Thyroid gland (tissue), 4 donors: ENCODE measurements at places on chromosomes 6 and 20. TPM values are rescaled to one million over a fixed set of nuclear protein-coding genes. Genes with fewer than 3 reads are reported as not detected.

- no peak for DNase-seq
- no peaks in the 10 kb centered on the region for H3K4me1 ChIP-seq
- no peak overlapping the region for H3K4me3 ChIP-seq
- no peaks in the 10 kb centered on the region for H3K27me3 ChIP-seq
- no peak overlapping the region for H3K27ac ChIP-seq
Observed at GRCh38 chr6:117229870-117230269, 35.5 kb upstream of the VGLL2 start.

DNA sequence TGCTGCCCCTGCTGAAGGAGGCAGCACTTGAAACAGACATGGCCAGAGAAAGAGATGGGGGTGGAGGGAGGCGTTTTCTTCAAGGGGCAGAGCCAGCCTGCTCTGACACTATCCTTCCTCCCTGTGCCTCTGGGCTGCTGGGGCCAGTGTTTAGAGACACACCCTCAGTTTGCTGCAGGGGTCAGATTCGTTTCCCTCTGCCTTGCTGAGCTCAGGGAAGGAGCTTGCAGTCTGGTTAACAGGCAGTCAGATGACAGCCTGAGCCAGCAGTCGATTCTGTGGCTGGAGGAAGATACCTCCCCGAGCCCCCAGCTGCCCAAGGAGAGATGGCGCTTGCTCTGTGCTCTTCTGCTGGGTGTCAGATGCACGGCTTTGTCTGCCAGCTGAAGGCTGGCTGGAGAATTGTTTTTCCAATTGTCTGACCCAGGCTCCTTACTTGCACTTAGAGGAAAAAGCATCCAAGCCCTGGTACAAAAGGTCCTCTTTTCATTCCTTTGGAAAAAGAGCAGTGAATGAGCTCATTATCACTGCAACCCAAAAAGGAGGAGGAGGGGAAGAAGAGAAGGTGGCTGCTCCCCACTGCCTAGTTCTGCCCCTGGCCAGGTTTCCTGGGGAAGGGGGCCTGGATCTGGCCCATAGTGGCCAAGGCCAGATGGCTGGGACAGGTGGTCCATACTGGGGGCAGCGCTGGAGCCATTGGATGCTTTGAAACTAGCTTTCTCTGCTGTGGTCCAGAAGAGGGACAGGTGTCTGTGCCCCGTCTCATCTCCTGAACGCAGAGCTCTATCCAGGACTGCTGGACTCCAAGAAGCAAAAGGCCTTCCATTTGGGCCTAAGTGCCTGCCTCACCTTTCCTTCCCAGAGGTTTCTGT, 88.2 kb downstream of the TCP11 start:
- no peak overlapping the region for H3K4me3 ChIP-seq
- H3K27me3 ChIP-seq, result no peaks in the 10 kb centered on the region
- H3K27ac ChIP-seq, result no peak overlapping the region

DNA sequence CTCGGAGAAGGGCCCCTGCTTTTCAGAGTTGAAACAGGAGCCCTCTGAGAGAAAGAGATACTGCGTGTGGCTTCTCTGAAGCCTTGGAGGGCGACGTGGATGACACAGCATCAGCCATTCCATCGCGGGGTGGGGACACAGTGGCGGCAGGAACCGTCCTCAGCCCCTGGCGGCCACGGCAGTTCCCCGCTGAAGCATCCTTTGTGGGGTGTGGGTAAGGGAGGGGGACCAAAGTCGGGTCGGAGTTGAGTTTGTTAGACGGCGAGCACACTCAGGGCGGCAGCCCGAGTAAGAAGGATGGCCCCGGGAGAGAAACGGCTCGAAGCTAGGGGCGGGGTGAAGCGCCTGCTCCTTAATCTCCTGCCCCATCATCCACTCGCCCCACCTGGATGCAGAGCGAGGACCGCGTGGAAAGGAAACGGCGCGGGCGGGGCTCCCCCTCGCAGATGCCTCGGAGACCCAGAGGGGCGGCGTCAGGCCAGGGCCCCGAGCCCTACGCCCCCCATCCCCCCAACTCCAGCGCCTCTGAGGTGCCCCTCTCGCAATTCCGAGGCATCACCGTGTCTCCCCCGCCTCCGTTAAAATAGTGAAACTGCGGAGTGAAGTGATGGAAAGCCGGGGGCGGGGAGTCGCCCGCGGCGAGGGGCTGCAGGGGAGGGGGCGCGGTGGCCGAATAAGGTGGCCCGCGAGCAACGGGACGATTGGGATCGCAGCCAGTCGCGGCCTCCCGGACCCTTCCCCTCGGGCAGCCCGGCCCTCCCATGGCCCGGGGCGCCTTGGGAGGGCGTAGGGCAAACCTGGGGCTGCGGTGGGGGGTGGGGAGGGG, 796 bp upstream of the RREB1 start:
- peaks cover 10% of the 10 kb centered on the region for H3K4me1 ChIP-seq
- H3K27ac ChIP-seq, result peak overlapping the region; percentile 99
- no peaks in the 10 kb centered on the region for H3K27me3 ChIP-seq
- peak; percentile 32 for DNase-seq

GRCh38 chr6:24858177-24858653, 59.5 kb upstream of the ARMH2 start:
- DNase-seq, result peak; percentile 21
- H3K4me3 ChIP-seq, result no peak overlapping the region
- H3K27ac ChIP-seq, result peak overlapping the region; percentile 10
- H3K4me1 ChIP-seq, result peaks cover 23% of the 10 kb centered on the region
- no peaks in the 10 kb centered on the region for H3K36me3 ChIP-seq

DNA sequence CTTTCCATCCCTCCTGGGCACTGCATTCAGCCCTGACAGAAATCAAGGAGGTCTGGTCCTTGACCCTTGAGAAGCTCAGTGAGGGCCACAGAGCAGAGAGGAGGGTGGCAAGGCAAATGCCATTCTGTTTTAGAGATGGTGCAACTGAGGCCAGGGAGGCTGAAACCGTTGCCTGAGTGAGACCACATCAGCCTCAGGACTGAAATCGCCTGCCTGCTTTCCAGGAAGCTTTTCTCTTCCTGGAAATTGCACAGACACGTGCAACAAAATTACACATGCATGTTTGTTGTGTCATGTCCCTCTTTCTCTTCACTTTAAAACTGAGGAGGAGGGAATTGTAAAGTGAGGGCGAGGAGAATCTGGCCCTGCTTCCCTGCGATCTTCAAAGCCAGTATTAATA, 113.7 kb upstream of the PDE10A start:
- H3K27ac ChIP-seq, result no peak overlapping the region
- H3K4me1 ChIP-seq, result peaks cover 4% of the 10 kb centered on the region
- no peak overlapping the region for H3K4me3 ChIP-seq
- H3K27me3 ChIP-seq, result no peaks in the 10 kb centered on the region

GRCh38 chr6:119137194-119138072, 59.0 kb upstream of the FAM184A start:
- H3K27ac ChIP-seq, result no peak overlapping the region
- H3K4me3 ChIP-seq, result no peak overlapping the region
- DNase-seq, result no peak
- H3K36me3 ChIP-seq, result no peaks in the 10 kb centered on the region
- no peaks in the 10 kb centered on the region for H3K4me1 ChIP-seq

The C20orf144 gene
- 0.13 TPM for total RNA-seq

GRCh38 chr20:14881518-14881917, 544.1 kb upstream of the FLRT3 start:
- no peak overlapping the region for H3K4me3 ChIP-seq
- DNase-seq, result no peak
- no peaks in the 10 kb centered on the region for H3K27me3 ChIP-seq
- H3K27ac ChIP-seq, result no peak overlapping the region

DNA sequence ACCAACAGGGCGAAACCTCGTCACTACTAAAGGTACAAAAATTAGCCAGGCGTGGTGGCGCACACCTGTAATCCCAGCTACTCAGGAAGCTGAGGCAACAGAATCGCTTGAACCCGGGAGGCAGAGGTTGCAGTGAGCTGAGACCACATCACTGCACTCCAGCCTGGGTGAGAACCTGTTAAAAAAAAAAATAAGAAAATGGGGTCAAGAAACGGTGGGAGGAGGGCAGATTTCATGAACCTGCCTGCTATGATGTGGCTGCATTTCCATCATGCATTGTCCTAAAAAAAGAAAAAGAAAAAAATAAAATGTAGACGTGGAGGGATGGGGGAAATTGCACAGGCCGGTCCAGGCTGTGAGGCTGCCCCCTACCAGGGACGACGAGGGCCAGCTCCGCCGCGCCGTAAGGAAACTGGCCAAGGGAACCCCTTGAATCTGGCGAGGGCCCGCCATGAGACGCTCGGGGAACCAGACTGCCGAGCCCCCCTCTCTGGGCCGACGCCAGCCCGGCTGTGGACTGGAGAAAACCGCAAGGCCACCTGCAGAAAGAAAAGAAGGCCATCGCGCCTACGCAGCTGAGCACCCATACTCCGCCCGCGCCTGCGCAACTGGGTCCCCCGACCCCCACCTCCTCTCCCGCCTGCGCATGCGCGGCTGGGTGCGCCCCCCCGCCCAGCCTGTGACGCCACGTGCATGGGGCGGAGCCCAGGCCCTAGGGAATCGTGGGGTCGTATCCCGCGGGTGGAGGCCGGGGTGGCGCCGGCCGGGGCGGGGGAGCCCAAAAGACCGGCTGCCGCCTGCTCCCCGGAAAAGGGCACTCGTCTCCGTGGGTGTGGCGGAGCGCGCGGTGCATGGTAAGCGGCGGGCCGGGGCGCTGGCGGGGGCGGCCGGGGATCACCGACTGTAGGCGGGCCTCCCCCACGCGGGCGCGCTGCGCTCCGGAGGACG, at the start of gene ENTPD6:
TSS of gene ENTPD6 (plus strand) at position 699 of the 948 bp plus-strand sequence. CDS start 10,825 bp downstream, outside the sequence.
- peak within 1 kb of the TSS; percentile 84 for H3K4me3 ChIP-seq
- DNase-seq, result peak; percentile 91
- H3K36me3 ChIP-seq, result no peaks in the 10 kb centered on the region
- no peaks in the 10 kb centered on the region for H3K27me3 ChIP-seq
- peaks cover 15% of the 10 kb centered on the region for H3K4me1 ChIP-seq

DNA sequence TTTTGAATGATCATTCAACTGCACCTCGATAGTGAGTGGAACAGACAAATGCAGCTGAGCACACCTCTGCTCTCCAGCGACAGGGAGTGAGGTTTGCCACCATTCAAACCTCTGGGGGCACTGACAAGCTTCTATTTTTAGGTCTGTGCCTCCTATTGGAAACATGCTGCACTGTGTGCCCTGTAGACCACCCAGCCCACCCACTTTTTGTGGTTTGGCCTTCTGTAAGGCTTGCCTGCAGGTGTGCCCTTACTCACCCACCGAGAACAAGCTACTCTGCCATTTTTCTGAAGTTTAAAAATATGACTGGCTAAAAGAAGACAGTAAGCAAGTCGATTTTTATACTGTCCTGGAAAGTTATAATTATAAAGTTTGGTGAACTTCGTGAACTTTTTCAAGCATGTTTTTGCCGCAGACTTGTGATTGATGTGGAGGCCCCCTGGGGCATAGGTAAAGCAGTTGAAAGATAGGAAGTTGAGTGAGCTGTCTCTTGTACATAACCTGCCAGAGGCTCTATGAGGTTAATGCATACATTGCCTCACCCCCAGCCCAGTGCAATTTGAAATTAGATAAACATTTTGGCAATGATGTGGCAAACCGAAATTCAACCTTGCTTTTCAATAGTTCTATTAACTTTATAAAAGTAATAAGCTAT, 53.8 kb downstream of the ADGRG6 start:
- no peaks in the 10 kb centered on the region for H3K4me1 ChIP-seq
- no peaks in the 10 kb centered on the region for H3K36me3 ChIP-seq
- H3K27me3 ChIP-seq, result no peaks in the 10 kb centered on the region

- H3K27ac ChIP-seq, result no peak overlapping the region
- H3K36me3 ChIP-seq, result no peaks in the 10 kb centered on the region
- DNase-seq, result no peak
- H3K27me3 ChIP-seq, result no peaks in the 10 kb centered on the region
Observed at GRCh38 chr6:112603726-112604125, 256.6 kb downstream of the RFPL4B start.

The SYCP2L gene
- total RNA-seq, result 4.5 TPM

The PRICKLE4 gene
- 15.6 TPM for total RNA-seq

The FAM83B gene
- 20.3 TPM for total RNA-seq

The TAAR8 gene
- total RNA-seq, result not detected

DNA sequence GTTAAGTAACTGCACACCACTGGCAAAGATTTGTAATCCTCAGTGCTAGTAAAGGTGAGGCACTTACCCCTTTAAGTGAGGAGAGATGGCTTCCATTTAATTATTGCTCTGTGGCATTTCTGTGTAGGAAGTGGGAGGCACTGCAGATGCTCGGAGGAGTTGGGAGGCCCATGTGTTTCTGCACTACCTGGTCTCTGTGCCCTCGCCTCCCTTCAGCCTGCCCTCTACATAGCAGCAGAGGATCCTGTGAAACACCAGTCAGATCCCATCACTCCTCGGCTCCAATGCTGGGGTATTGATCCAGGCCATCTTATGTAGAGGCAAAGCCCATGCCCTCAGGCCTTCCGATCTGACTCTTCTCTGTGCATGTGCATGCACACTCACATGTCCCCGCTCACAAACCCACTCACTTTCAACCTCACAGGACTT, 67.0 kb downstream of the SLX4IP start:
- H3K4me3 ChIP-seq, result no peak overlapping the region
- H3K4me1 ChIP-seq, result peaks cover 29% of the 10 kb centered on the region
- H3K36me3 ChIP-seq, result no peaks in the 10 kb centered on the region
- H3K27ac ChIP-seq, result no peak overlapping the region
- DNase-seq, result no peak
- H3K27me3 ChIP-seq, result no peaks in the 10 kb centered on the region

The VPS52 gene
- 59.8 TPM for total RNA-seq

DNA sequence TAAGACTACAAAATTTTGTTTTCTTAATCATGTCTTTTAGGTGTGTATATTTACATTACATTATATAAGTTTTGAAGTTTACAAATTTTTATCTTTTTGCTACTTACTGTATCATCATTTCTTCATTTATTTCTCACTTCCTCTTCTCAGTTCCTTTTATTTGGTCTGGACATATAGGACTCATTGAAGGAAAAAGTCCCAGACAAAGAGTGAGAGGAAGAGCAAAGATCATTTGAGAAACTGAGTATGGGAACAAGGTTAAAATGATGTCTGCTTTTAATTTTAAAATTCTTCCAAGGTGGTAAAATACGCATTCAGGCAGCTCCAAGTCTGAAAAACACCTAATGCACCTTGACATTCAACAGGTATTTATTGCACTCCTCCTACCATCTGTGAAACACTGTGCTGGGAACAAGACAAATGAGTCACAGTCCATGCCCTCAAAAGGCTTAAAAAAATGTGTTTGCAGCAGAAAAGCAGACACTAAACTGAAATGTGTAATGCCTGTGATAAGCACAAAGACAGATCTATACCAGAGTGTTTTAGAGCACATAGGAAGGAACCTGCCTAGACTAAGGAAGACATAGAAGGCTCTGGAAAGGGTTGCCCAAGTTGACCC, 63.2 kb downstream of the PKIB start:
- H3K4me3 ChIP-seq, result no peak overlapping the region
- H3K27me3 ChIP-seq, result no peaks in the 10 kb centered on the region
- no peaks in the 10 kb centered on the region for H3K4me1 ChIP-seq
- H3K27ac ChIP-seq, result no peak overlapping the region
- H3K36me3 ChIP-seq, result no peaks in the 10 kb centered on the region

- H3K4me3 ChIP-seq, result no peak overlapping the region
- H3K36me3 ChIP-seq, result no peaks in the 10 kb centered on the region
- H3K27me3 ChIP-seq, result no peaks in the 10 kb centered on the region
- no peak overlapping the region for H3K27ac ChIP-seq
- no peak for DNase-seq
Observed at GRCh38 chr6:153411070-153411648, 280.1 kb upstream of the RGS17 start.

DNA sequence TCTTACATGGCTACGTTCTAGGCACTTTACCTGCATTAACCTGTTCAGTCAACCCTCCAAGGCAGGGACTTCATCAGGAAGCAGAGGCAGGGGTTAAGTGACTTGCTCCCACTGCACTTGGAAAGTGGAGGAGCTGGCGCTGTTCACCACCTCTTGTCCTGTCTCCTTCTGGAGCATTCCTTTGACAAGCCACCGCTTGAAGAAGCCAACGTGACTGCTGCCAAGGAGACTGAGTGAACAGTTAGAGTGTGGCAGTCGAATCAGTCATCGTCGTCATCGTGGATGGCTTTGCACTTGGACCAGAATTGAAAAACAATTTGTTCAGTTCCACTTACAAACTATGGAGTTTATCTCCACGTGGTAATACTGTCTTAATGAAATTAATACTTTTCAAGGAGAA, 60.9 kb downstream of the TULP4 start:
- H3K4me1 ChIP-seq, result peaks cover 15% of the 10 kb centered on the region
- no peaks in the 10 kb centered on the region for H3K36me3 ChIP-seq
- H3K27me3 ChIP-seq, result no peaks in the 10 kb centered on the region
